ENCODE measurements at places on chromosomes 3 and 15.
A peak's percentile ranks its signal among the peaks of the same experiment; 100 is the strongest.

GRCh38 chr15:35690698-35691116 lies 144.7 kb upstream of the DPH6 start:
- DNase-seq, result no peak

GRCh38 chr3:143839980-143840379 lies 8.3 kb downstream of the SLC9A9 start:
- DNase-seq, result no peak

GRCh38 chr3:112640930-112641801 lies at the start of gene CCDC80:
Gene CCDC80, minus strand, starts transcription at chr3:112641143. Its CDS starts 1,238 bp downstream, at chr3:112639905.
- no peak for DNase-seq

- peak; percentile 48 for DNase-seq
Measured at GRCh38 chr15:69668963-69669362, 216.3 kb downstream of the RPLP1 start.

DNA sequence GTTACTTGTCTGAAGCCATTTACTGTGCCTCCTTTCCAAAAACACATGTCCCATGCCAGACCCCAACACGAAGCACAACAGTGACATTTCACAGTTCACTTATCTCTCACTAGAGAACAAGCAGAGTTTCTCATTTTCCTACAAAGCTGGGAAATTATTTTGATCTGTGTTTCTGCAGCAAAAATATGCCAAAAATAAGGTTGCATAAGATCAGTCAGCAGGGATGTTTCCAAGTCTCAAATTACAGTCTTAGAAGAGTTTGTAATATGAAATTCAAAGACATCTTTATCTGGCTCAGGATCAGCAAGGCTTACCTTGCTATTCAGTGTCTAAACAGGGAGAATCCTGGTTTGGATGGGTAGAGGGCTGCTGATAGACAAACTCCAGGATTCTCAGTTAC lies 75.5 kb downstream of the GJD2 start:
- DNase-seq, result no peak
